IMR-90 (cell line): ENCODE measurements at places on chromosomes 1 and 21. TPM values are rescaled to one million over a fixed set of nuclear protein-coding genes. Genes with fewer than 3 reads are reported as not detected.

DNA sequence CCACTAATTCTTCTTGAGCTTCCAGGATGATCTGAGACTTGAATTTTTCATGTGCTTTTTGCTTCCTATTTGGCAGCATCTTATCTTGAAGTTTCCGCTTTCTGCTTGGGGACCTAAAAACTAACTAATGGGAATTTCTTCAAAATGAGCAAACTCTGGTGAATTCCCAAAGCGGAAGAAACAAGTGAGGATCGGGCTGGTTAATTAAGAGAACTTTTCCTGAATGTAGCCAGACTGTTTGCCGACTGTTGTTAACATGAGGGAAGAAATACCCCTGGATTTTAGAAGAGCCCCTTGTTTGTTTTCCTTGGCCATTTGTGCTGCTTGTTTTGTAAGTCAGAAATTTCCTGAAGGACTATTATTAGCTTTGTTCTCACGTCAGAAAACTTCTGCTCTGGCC, 6.1 kb upstream of the SELE start:
- H3K4me1 ChIP-seq: no peaks in the 10 kb centered on the region
- no peak for DNase-seq
- no peak overlapping the region for H3K4me3 ChIP-seq

- DNase-seq: peak; percentile 13
- no peak overlapping the region for H3K27ac ChIP-seq
- H3K4me1 ChIP-seq: no peaks in the 10 kb centered on the region
- no peak overlapping the region for H3K4me3 ChIP-seq
- no peaks in the 10 kb centered on the region for H3K36me3 ChIP-seq
Measured at GRCh38 chr1:197351821-197352440, 83.9 kb downstream of the CRB1 start.

GRCh38 chr21:45942755-45943629, 38.6 kb upstream of the COL6A1 start:
- no peak overlapping the region for H3K4me3 ChIP-seq
- no peak for DNase-seq
- H3K27ac ChIP-seq: no peak overlapping the region
- H3K36me3 ChIP-seq: no peaks in the 10 kb centered on the region
- no peaks in the 10 kb centered on the region for H3K4me1 ChIP-seq

- H3K27ac ChIP-seq: no peak overlapping the region
- no peaks in the 10 kb centered on the region for H3K27me3 ChIP-seq
- no peak overlapping the region for H3K4me3 ChIP-seq
- DNase-seq: peak; percentile 82
Measured at GRCh38 chr1:215056584-215056983, 26.0 kb upstream of the KCNK2 start.

DNA sequence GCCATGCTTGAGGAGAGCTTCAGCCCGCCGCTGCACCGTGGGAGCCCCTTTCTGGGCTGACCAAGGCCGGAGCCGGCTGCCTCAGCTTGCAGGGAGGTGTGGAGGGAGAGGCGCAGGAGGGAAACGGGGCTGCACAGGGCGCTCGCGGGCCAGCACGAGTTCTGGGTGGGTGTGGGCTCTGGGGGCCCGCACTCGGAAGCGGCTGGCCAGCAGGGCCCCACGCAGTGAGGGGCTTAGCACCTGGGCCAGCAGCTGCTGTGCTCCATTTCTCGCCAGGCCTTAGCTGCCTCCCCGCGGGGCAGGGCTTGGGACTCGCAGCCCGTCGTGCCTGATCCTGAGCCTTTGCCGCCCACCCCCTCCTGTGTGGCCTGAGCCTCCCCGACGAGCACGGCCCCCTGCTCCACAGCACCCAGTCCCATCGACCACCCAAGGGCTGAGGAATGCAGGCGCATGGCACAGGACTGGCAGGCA, 1554.0 kb downstream of the KCNT2 start:
- no peak for DNase-seq
- no peaks in the 10 kb centered on the region for H3K27me3 ChIP-seq
- H3K27ac ChIP-seq: no peak overlapping the region

GRCh38 chr1:33234131-33234530, 22.2 kb upstream of the ZNF362 start:
- DNase-seq: no peak
- no peak overlapping the region for H3K4me3 ChIP-seq
- H3K27ac ChIP-seq: no peak overlapping the region
- peaks cover 3% of the 10 kb centered on the region for H3K4me1 ChIP-seq
- 0 out of 2 replicates have a peak, but pooled peaks cover 2% of the 10 kb centered on the region for H3K27me3 ChIP-seq

- no peaks in the 10 kb centered on the region for H3K36me3 ChIP-seq
- no peak overlapping the region for H3K27ac ChIP-seq
- no peak overlapping the region for H3K4me3 ChIP-seq
- H3K4me1 ChIP-seq: peaks cover 11% of the 10 kb centered on the region
- DNase-seq: no peak
Measured at GRCh38 chr1:157971769-157972168, 21.7 kb upstream of the KIRREL1 start.

DNA sequence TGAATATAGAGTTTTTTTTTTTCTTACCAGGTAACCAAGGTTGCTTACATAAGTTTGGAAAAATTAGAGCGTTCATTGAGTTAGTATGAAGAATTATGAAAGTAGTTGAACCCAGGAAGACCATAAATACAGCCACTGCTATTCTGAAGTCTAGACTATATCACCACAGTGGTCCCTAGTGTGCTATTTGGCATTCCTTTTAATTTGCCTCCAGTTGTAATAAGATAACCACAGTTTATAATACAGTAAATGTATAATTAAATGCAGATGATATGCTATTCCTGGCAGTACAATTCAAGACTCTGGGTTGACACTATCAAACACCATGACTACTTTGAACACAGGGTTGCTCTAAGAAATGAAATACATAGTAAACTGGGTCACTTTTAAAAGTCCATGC, 270.5 kb downstream of the BRINP2 start:
- H3K4me1 ChIP-seq: no peaks in the 10 kb centered on the region
- no peaks in the 10 kb centered on the region for H3K36me3 ChIP-seq
- H3K4me3 ChIP-seq: no peak overlapping the region

GRCh38 chr1:196777603-196778002, 3.0 kb downstream of the CFHR3 start:
- no peak overlapping the region for H3K4me3 ChIP-seq
- no peak for DNase-seq
- no peaks in the 10 kb centered on the region for H3K36me3 ChIP-seq
- no peaks in the 10 kb centered on the region for H3K27me3 ChIP-seq
- H3K27ac ChIP-seq: no peak overlapping the region

- no peaks in the 10 kb centered on the region for H3K27me3 ChIP-seq
- peaks cover 4% of the 10 kb centered on the region; the same call in 1 of the 2 replicates for H3K4me1 ChIP-seq
- DNase-seq: no peak
- no peak overlapping the region for H3K4me3 ChIP-seq
- H3K36me3 ChIP-seq: peaks cover 19% of the 10 kb centered on the region
Measured at GRCh38 chr1:18915341-18915740, 13.0 kb upstream of the ALDH4A1 start.

DNA sequence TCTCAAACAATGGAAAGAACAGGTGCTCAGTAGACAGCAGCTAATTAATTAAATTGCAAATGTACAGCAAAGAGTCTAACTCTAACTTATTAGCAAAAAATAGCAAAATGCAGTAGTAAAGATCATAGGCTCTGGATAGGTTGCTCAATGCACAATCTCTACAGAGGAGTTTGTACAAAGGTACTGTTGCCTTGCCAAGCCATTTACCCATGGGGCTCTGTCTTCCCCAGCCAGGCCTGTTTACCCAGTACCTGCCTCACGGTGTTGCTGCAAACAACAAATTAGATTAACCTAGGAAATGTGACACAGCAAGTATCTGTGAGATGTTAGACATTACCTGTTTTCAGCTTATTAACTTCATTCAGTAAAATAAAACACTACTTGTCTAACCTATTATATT, 222.0 kb downstream of the DENND1B start:
- no peaks in the 10 kb centered on the region for H3K36me3 ChIP-seq
- no peak for DNase-seq
- no peaks in the 10 kb centered on the region for H3K4me1 ChIP-seq
- H3K27me3 ChIP-seq: no peaks in the 10 kb centered on the region
- no peak overlapping the region for H3K27ac ChIP-seq
- H3K4me3 ChIP-seq: no peak overlapping the region

DNA sequence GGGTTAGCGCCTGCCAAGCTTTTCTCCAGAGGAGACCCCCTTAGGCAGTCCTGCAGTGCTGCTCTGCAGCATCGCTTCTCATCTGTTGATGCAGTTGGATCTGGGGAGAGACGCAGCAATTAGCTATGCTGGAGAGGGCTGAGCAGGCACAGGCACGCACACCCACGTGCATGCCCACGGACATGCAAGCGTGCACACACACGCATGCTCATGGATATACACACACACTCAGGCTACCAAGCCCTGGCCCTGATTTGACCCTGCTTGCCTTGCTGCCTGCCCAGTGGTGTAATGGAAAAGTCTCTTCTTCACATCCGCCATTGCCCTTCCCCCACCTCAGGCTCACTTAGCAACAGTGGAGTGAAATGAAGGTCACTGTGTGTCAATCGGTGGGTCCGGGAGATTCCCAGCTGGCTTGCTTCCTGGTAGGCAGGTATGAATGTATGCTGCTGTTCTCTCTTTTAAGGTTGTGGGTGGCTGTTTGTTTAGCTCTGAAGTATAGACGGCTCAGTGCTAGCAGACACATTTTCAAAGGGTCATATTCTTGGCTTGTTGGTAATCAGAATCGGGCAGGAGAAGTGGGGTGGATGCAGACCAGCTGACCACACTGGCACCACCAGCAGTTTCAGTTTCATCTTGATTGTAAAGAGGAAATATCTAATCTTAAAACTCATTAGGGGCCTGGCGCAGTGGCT, 9.5 kb downstream of the ATP1B1 start:
- peak; percentile 48 for DNase-seq
- peaks cover 4% of the 10 kb centered on the region; the same call in 1 of the 2 replicates for H3K36me3 ChIP-seq
- H3K27ac ChIP-seq: peak overlapping the region; percentile 2
- H3K27me3 ChIP-seq: no peaks in the 10 kb centered on the region
- peaks cover 39% of the 10 kb centered on the region for H3K4me1 ChIP-seq

GRCh38 chr21:44423312-44423821, 31.9 kb upstream of the LRRC3 start:
- no peak for DNase-seq
- no peak overlapping the region for H3K27ac ChIP-seq
- H3K27me3 ChIP-seq: no peaks in the 10 kb centered on the region
- no peak overlapping the region for H3K4me3 ChIP-seq

DNA sequence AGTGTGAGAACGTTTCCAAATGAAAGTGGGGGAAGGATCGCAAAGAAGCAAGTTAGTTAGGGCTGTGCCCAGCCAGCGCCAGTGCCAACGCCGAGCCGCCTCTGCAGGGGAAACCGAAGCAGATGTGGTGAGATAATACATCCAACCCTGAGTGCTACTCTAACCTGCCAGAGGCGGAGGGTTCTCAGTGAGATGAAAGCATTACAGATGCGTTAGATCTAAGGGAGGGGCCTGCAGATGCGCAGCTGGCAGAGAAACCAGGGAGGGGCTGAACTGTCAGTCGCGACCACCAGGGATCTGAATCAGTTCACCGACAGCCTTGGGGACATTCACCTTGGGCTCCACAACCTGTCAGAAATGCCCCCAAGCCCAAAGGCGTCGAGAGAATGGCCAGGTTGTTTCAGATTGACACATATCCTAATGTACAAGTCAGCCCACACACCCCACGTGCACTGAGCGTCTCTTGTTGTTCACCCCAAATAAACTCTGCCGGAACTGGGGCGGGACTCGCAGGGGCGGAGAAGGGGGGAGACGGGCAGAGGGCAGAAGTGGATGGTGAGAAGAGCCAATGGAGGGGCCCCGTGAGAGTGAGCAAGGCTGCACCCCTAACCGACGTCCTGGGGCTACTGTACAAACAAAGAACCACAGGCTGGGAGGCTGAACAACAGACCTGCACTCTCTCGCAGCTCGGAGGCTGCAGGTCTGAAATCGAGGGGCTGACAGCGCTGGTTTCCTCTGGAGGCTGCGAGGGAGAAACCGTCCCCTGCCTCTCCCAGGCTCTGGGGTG, 8.7 kb upstream of the UMODL1 start:
- peaks cover 11% of the 10 kb centered on the region for H3K4me1 ChIP-seq
- H3K4me3 ChIP-seq: no peak overlapping the region
- no peak overlapping the region for H3K27ac ChIP-seq
- no peak for DNase-seq

DNA sequence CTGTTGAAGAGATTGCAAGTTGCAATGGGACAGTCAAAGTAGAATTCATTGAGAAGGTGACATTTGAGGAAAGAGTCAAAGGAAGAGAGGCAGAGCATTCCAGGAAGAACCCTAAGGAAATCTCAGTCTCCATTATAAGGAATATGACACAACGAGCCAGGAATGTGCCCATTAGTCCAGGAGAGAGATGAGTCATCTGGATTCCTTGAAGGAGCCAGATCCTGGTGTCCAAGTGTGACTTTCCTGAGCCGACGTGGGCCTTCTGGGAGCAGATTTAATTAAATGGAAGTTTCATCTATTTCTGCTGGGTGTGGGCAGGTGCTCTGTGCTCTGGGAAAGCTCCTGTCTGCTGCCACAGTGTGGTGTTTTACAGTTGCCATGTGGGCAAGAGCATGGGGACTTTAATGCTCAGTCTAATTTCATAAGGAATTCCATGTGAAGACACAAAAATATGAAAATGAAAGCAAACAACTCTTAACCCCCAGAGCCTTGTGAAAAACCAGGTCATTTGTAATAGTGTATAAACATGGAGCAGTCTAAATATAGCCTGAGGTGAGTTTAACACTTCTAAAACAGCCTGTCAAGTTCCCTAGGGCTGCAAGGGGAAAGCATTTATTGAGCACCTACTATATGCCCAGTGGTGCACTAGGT, 111.4 kb upstream of the ARTN start:
- H3K4me1 ChIP-seq: peaks cover 2% of the 10 kb centered on the region; the same call in 1 of the 2 replicates
- no peaks in the 10 kb centered on the region; the same call in 1 of the 2 replicates for H3K36me3 ChIP-seq
- no peaks in the 10 kb centered on the region for H3K27me3 ChIP-seq
- H3K27ac ChIP-seq: peak overlapping the region; percentile 44; the same call in 1 of the 2 replicates
- H3K4me3 ChIP-seq: peak overlapping the region; percentile 7; the same call in 1 of the 2 replicates

The AIRE gene
- 0.03 and 0.05 TPM in 2 replicates for polyA plus RNA-seq

The SFT2D2 gene
- polyA plus RNA-seq: 8.8 and 11.1 TPM in 2 replicates

The GABRD gene
- polyA plus RNA-seq: not detected in 2 replicates

The OXCT2 gene
- 0.22 and 0.30 TPM in 2 replicates for polyA plus RNA-seq

The TPTE gene
- polyA plus RNA-seq: not detected in 2 replicates

The LINGO4 gene
- polyA plus RNA-seq: not detected in 2 replicates

The JTB gene
- polyA plus RNA-seq: 138 and 153 TPM in 2 replicates

The KRTAP10-12 gene
- polyA plus RNA-seq: not detected in 2 replicates

The TNFRSF1B gene
- polyA plus RNA-seq: 8.6 and 8.9 TPM in 2 replicates

The HTR6 gene
- polyA plus RNA-seq: not detected in 2 replicates

The FMOD gene
- polyA plus RNA-seq: 2.4 and 2.7 TPM in 2 replicates

The KPRP gene
- not detected in 2 replicates for polyA plus RNA-seq
